Activated CD4-positive, alpha-beta T cell treated with anti-CD3 and anti-CD28 coated beads for 4 hours (primary cell): ENCODE measurements at places on chromosomes 3 and 15.

GRCh38 chr3:169170456-169170855 is 493.1 kb downstream of the MECOM start:
- no peak for DNase-seq

DNA sequence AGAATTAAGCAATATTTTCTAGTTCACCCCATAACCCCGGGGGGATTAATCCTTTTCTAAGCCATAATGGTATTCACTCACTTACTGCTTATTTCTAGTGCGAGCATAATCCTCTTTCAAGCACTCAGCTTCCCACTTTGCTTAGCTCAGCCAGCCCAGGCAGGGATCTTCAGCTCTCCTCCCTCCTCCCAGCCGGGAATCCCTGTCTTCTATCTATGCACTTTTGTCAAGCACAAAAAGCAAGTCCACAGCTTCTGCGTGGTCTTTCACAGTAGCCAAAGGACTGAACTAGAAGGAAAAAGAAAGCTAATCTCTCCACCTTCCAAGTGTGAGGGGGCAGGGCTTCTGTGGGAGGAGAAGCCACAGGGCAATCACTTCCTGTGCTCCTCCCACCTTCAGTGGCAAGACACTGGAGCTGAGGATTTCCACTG is 62.8 kb downstream of the PEX5L start:
- no peak for DNase-seq

- no peak for DNase-seq
Measured at GRCh38 chr3:43489930-43490329, 131.9 kb downstream of the ANO10 start.

DNA sequence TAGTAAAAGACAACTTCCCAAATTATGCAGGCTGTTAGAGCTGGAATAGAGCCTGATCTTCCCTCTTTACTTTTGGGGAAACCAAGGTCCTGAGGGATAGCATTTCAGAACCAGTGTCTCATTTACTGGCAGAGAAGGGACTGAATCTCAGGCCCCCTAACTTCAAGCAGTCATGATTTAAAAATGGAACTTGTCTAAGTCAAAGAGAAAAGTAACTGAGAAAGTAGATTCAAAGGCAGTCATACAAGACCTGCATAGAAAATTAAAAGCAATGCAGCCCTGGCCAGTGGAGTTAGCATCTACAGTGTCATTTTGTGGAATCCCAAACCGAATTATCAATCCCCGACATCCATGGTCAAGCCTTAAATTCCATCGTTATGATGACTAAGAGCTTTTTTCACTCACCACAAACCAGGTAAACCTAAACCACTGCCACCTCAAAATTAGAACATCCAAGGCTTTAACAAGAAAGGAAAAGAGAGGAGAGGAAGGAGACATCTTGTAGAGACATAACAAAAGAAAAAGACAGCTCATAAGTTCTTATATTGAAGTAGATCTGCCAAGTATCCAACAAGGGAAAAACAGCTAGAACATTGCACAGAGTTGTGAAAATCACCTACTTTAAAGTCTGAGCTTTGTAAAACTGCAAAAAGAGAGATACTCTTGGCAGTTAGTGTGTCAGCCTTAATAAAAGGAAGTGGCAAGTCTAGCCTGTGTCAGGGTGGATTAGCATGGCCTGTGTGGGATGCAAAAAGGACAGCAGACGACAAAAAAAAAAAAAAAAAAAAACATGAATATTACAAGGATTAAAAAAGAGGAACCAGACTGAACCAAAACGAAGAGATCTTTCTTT is 54.1 kb upstream of the CCR2 start:
- no peak for DNase-seq

GRCh38 chr15:31439328-31439727 is 112.7 kb downstream of the KLF13 start:
- no peak for DNase-seq
